ENCODE measurements at places on chromosomes 16 and 17.

DNA sequence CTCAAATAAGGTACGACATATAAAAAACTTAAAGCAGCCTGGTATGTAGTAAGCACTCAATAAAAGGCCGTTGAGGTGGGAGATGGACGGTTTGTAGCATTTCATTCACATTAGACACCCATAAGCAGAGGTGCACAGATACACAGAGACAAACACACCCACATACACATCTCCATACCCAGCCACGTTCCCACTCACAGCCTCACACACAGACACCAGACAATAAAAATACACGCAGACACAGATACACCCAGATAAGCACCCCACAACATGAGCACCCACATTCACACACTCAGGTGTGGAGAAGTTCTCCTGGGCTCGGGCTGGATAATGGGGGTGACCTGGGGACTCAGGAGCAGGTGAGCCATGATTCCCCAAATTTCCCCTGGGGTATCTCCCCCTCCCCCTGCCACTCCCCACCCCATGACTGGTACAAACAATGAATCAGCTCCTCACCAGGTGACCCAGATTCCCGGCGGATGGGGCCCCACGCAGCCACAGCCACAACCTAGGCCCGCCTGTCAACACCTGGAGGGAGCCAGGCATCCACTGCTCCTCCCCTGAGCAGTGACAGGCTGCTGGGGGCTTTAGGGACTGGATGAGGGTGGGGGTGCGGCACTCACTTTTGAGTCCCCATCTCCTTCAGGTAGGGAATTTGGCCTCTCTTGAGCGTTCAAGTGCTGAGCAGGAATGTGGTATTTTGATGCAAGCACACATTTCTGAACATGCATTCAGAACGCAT, 2.7 kb downstream of the DLX3 start:
- DNase-seq, result no peak

GRCh38 chr17:49015179-49015923, 18.2 kb downstream of the IGF2BP1 start:
- no peak for DNase-seq

- DNase-seq, result no peak
These were observed 36.6 kb downstream of the TOM1L2 start for GRCh38 chr17:17935321-17936271.

- DNase-seq, result no peak
These were observed 2.1 kb downstream of the CMTM1 start for GRCh38 chr16:66568355-66568754.

- no peak for DNase-seq
These were observed 100.8 kb downstream of the IRF8 start for GRCh38 chr16:85999778-86000177.

DNA sequence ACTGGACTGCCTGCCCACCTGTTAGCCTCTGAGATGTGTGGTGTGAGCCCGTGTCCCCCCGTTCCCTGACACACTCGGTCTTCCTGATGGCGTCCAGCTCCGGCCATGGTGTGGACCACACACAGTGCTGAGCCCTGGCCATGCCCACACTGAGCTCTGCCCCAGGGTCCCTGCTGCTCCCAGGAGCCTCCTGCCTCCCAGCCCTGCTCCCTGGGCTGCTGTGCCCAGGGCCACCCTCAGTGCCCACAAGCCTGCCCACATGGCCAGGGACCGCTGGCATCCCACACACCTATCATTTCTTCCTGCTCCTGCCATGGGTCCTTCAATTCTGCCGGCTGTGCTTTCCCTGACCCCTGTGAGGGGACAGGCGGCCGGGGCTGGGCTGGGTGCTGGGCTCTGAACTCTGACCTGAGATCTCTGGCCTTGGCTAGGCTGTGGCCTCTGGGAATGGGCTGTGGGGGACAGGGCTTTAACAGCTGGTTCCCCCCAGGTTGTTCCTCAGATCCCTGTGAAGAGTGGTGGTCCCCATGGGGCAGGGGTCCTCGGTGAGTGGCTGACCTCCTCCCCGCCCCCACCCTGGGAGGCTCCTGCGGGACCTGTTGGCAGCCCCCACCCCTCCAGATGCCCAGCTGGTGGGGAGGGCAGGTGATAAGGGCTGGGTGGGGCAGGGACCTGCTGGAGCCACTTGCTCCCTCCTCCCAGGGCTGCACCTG, 4.0 kb downstream of the CEMP1 start:
- no peak for DNase-seq

DNA sequence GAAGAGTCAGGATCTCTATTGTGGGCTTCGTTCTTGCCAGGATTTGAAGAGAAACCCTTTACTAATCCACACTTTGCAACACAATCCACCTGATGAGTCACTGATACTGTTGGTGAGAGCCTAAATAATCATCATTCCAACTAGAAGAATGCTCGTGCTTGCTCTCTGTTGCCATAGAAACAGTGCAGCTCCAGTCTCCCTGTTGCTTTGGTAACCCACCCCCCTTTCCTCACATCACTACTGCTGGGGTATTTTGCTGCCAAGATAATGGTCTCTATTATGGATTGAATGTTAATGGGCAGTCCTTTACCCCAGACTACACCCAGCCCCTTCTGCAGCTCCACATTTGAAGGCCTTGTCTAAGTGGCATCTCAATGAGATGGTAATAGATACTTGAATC, 190.4 kb downstream of the ABCC12 start:
- no peak for DNase-seq

DNA sequence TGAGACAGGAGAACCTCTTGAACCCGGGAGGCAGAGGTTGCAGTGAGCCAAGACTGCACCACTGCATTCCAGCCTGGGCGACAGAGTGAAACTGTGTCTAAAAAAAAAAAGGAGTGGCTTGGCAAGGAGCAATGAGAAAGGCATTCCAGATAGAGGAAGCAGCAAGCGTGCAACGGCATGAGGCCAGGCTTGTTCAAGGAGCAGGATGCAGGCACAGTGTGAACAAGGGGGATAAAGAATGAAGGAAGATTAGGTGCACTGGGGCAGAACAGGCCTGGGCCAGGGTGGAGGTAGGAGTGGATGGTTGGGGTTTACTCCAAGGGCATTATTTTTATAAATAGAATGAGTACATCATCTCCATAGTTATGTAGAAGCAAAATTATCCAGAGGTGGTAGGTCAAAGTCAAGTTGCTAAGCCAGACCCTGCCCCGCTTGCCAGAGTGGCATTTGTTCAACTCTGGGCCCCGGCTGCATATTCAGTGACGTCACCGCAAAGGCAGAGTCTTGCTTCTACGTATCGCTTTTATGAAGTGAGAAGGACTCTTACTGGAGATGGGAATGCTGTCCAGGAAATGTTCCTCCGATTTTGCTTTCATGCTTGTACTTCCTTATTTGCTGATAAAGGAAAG, 100.2 kb downstream of the KATNIP start:
- DNase-seq, result no peak

- DNase-seq, result no peak
These were observed 17.7 kb upstream of the SLC12A3 start for GRCh38 chr16:56847173-56847910.

GRCh38 chr16:57593021-57593420, 35.4 kb upstream of the ADGRG1 start:
- no peak for DNase-seq

GRCh38 chr16:2365397-2366294, 25.1 kb upstream of the ABCA3 start:
- no peak for DNase-seq

DNA sequence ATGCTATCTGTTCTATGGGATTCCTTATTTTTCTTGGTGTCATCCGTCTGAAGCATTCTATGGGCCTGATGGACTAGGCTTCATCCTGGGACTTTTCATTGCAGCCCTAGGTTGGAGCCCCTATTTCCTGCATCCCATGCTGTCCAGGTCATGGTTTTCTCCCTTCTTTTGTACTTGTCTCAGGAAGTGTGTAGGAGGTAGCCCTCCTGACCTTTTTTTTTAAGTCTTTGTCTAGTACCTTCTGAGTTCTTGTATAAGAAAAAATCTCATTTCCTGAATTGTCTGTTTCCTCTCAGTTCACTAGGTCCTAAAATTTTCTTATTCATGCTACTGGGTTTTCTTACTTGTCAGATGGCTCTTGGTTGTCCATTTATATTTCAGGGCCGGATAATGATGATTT, 6.0 kb downstream of the NDEL1 start:
- DNase-seq, result no peak
